ENCODE measurements at places on chromosomes 3 and 15.

- no peak for DNase-seq
These were observed 23.7 kb upstream of the PCOLCE2 start for GRCh38 chr3:142912402-142913172.

- no peak for DNase-seq
These were observed 10.8 kb downstream of the PLD1 start for GRCh38 chr3:171799501-171799900.

DNA sequence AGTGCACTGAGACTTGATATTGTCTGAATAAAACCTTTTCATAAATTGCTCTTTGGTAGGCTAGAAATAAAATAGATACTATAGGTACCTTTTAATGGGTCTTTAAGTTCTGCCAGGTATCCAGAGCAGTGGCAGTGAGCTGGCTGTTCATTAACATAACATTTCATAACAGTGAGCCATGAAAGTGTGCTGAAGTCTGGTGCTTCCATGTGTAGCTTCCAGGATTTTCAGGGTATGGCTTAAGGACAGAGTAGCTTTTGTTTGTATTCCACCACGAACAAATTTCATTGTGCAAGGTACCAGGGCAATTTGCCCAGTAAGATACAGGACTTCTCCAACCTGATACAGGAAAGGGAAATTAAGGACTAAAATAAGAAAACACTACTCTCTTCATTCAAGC, 124.7 kb upstream of the NANOGP8 start:
- no peak for DNase-seq

- DNase-seq: no peak
These were observed 61.4 kb downstream of the ZNF609 start for GRCh38 chr15:64521726-64522164.

DNA sequence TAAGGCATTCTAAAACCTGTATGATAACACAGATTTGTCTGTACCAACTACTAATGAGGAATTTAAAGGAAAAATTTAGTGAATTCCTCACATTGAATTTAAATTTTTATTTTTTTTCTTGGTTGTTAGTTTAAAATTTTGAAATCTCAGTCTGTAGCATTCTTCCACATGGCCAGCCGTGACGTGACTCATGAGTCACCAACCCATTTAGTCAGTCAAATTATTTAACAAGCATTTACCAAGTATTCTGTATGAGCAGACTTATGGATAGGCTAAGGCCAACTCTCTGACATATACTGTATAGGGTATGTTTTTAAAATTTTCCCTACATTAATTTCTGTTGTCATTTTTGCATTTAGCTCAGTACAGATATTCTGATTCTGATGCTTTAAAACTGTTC, 112.9 kb downstream of the CNTN4 start:
- DNase-seq: peak; percentile 13

GRCh38 chr3:183930086-183930485, 45.4 kb upstream of the PARL start:
- DNase-seq: no peak
